Activated CD4-positive, alpha-beta T cell treated with anti-CD3 and anti-CD28 coated beads for 24 hours (primary cell): ENCODE measurements at places on chromosomes 3 and 15.

DNA sequence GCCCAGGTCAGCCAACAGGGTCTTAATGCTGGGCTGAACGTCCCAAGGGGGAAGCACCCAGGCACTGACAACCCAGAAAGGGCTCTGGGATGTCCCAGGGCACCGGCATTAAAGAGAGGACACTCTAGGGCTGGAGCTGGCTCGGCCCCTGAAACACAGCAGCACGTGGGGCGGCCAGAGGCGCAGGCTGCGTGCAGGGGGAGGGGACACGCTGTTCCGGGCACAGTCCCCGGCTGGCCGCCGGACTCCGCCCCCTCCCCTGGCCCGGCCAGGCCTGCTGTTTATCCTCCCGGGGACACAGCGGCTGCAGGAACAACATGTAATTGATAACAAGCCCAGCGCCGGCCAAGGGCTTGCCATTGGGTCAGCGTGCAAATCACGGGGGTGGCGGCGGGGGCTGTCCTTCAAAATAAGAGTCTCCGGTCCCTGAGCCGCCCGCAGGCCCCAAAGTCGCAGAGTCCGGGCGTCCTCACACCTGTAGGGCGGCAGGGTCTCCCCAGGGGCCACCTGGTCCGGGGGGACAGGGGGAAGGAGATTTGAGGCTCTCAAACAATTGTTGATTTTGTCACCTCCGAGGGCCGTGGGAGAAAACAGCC is 1.3 kb downstream of the KLF15 start:
- no peak for DNase-seq

- no peak for DNase-seq
These were observed 27.6 kb downstream of the SLC28A1 start for GRCh38 chr15:84911879-84912660.

DNA sequence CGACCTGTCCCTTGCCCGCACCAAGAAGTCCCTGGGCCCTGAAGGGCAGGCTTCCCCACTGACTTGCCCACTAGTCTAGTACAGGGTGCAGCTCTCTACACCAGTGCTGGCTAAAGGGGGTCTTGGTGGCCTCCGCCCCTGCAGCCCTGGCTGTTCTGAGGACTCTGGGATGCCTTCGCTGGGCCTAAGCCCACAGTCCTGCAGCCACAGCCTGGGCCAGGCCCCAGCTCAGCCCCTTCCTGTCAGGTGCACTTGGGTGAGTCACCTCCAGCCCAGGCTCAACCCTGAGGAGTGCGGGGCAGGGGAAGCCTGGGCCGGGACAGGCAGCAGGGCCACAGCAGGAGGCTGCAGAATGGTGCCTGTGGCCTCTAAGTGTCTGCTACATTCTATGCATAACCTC is 971 bp downstream of the C3orf22 start:
- no peak for DNase-seq

GRCh38 chr3:28267984-28268849 is 26.8 kb downstream of the CMC1 start:
- no peak for DNase-seq

GRCh38 chr3:134038716-134039115 is 9.0 kb upstream of the SLCO2A1 start:
- no peak for DNase-seq
